ENCODE measurements at places on chromosomes 3 and 15.

DNA sequence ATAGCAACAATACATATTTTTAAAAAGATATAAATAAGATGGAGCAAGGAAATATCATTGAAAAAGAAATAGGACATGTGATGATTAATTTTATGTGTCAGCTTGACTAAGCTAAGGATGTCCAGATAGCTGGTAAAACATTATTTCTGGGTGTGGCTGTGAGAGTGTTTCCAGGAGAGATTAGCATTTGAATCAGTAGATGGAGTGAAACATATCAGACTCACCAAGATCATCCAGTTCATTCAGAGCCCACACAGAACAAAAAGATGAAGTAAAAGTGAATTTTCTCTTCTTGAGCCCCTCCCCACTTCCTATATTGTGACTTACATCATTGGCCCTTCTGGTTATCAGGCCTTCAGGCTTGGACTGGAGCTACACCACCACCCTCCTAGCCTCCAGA, 61.6 kb upstream of the TUSC7 start:
- DNase-seq: peak; percentile 77

- no peak for DNase-seq
Measured at GRCh38 chr3:57637391-57637790, 40.2 kb upstream of the ARF4 start.

DNA sequence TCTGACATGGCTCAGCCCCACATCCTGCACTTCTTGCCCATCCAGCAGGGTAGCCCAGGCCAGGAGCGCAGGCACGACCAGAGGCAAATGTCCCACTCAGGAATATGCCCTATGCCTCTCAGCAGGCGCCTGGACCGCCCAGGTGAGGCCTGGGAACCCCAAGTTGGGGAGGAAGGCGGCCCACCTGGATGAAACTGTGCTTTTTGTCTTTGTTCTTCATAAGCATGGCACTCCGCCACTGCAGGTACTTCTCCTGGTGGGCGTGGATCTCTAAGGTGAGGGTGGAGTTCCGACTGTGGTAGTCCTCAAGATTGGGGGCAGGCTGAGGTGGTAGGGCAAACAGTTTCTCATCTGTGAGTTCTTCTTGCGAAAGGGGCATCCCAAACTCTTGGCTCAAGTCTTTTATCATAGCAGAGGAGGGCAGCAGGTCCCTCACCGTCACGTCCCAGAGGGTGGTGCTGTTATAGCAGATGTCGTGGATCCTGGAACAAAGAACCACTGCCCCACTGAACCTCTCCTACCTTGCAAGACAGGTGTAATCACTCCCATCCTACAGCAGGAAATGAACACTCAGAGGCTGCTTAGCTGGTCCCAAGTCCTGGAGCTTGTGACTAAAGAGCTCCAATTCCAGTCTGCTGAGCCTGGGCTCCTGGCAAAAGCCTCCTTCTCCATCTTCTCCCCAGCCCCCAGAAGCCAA, 53.2 kb downstream of the ACAD9 start:
- DNase-seq: no peak

- DNase-seq: no peak
Measured at GRCh38 chr3:108393128-108393900, 97.0 kb downstream of the HHLA2 start.

DNA sequence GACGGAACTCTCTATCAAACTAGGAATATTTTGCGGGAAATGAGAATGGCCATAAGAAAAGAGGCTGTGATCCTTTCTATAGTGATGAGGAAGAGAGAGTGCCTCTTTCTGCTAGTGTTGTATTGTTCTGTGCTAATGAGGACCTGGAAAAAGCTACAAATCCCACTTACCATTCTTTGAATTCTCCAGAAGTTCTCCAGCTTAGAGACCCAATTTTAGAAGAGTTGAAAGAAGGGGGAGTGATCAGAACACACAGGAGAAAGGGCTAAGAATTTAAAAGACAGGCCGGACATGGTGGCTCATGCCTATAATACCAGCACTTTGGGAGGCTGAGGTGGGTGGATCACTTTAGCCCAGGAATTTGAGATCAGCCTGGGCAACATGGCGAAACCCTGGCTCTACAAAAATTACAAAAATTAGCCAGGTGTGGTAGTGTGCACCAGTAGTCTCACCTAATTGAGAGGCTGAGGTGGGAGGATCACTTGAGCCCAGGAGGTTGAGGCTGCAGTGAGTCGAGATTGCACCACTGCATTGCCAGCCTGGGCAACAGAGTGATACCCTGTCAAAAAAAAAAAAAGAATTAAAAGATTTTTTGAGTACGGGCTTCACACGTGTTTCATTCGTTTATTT, 126.9 kb downstream of the IQCH start:
- DNase-seq: no peak

DNA sequence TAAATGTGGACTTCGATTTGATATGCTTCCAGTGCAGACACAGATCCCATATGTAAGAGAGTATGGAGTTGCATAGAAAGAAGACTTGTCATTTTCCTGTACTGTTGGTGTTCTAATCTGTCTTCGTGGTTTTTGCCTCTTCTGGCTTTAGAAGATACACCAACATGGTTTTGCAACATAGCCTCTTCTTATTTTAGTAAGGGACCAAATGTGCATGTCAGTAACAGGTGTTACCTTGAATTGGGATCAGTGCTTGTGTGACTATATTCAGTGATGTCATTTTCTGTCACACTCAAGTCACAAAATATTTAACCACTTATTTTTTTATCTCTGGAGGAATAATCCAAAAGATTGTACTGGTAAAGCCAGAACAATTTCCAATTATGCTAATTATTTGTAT, 140.4 kb downstream of the SNRPN start:
- no peak for DNase-seq

DNA sequence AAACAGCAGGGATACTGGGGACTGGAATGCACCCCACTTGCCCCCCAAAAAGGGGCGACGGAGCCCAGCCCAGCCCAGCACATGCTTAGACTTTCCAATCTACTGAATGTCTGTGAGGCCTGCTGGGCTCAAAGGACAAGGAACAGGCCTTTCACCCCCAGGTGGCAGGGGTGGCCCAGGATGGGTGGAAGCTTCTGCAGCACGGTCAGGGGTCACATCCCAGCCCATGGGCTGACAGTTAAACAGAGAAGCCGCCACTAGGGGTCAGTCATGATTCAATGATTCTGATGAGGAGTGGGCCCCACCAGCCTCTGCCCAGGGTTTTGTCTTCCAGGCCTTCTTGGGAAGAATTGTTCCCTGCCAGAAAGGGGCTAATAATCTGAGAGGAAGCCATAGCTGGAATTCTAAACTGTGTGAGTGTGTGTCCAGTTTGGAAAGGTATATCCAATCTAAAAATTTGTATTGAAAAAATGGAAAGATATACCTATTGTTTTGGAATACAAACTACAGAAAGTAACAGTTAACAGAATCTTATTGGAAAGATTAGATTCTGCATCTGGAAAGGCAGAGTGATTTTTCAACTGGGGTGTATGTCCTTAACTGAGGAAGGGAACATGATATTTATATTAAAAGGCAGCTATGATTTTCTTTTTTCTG, 2.2 kb downstream of the CHRNB4 start:
- DNase-seq: peak; percentile 76

DNA sequence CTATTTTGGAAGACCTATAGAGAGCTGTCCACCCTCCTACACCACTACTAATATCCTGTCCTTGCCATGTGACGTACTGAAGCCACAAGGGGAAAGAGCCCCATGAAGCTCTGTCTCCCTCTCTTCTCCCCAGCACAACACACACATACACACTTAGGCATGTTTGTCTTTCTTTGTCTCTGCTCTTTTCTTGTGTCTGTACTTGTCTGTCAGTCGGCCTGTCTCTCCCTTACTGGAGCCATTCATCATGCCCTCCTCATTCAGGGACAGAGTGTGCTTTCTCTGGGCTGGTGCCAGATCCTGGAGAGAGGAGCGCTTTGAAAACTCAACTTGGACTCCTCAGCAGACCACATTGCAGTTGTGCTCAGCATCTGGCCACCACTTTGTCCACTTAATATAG, 47.6 kb downstream of the PSMD6 start:
- DNase-seq: no peak

GRCh38 chr15:66515901-66516322, 10.8 kb downstream of the ZWILCH start:
- DNase-seq: no peak

DNA sequence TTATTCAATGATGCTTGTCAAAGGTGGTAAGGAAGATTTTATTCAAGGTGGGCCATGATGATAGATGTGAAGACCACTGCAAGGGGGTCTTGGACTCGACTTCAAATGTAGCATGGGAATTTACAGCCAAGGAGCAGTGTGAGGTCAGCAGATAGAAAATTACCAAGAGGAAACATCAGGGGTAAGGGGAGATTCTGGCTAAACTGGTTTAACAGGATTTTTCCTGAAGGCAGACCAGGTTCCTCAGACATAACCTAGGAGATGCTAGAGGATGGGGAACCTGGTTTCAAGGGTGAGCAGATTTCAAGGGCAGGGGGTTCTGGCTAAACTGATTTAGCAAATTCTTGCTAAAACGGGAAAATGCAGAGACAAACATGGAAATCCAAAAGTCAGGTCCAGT, 464.9 kb downstream of the TAFA4 start:
- no peak for DNase-seq

DNA sequence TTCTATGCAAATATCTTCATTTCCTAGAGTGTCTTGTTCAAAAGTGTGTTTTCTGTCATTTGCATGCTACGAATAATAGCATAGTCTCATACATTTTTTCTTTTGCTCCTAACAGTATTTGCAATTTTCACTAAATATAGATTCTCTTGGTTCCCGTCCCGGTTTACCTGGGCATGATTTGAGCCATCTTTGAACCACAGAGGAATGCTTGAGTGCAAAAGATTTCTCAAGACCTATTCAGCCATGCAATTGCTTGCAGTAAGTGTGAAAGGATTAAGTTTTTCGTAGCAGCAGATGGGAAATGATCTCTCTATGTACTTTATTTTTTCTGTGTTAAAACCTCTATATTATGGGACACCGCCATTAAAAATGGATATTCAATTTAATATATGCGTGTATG, 733.0 kb downstream of the ZPLD1 start:
- no peak for DNase-seq

GRCh38 chr15:94970096-94970495, 738.7 kb downstream of the MCTP2 start:
- DNase-seq: no peak

GRCh38 chr3:151452841-151453240, 8.0 kb downstream of the IGSF10 start:
- no peak for DNase-seq

GRCh38 chr15:91407269-91407889, 307.3 kb downstream of the SV2B start:
- DNase-seq: no peak

- no peak for DNase-seq
Measured at GRCh38 chr3:180062771-180063170, 26.0 kb upstream of the PEX5L start.

DNA sequence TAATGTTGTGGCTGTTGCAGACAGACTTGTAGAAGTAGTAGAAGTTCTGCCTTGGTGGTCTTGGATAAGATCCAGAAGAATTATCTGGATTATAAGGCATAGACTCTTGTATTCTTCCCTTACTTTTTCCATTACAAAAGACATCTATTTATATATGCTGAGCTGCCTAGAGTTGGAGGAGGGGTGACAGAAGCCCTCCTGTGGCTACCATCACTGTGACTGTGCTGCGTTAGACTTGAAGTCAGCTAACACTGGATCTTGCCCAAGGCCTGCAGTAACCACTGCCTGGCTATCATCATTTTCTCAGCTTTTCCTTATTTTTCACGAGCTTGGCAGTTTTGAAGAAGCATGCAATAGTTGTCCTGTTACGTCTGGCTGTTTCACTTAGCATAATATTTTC, 684.8 kb upstream of the BCHE start:
- no peak for DNase-seq

GRCh38 chr15:62612771-62613170, 429.8 kb upstream of the TPM1 start:
- no peak for DNase-seq

GRCh38 chr15:78325092-78325843, 14.9 kb upstream of the CRABP1 start:
- no peak for DNase-seq

DNA sequence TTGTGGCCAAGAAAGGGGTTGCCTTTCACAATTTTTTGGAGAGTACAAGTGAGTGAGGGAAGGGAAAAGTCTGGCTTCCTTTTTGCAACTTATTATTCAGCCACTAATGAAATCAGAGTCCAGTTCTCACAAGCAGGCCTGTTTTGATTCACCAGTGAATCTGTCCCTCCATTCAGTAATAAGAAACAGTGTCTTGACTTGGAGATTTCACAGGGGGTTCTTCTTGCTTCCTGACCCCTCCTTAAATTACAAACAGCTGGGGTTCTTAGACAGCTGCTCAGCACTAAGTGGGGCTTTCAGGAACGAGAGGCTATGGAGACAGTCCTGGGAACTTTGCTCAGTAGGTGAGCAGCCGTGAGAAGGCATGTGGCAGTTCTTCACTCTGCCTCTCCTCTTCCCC, 24.5 kb downstream of the SEMA3G start:
- no peak for DNase-seq

DNA sequence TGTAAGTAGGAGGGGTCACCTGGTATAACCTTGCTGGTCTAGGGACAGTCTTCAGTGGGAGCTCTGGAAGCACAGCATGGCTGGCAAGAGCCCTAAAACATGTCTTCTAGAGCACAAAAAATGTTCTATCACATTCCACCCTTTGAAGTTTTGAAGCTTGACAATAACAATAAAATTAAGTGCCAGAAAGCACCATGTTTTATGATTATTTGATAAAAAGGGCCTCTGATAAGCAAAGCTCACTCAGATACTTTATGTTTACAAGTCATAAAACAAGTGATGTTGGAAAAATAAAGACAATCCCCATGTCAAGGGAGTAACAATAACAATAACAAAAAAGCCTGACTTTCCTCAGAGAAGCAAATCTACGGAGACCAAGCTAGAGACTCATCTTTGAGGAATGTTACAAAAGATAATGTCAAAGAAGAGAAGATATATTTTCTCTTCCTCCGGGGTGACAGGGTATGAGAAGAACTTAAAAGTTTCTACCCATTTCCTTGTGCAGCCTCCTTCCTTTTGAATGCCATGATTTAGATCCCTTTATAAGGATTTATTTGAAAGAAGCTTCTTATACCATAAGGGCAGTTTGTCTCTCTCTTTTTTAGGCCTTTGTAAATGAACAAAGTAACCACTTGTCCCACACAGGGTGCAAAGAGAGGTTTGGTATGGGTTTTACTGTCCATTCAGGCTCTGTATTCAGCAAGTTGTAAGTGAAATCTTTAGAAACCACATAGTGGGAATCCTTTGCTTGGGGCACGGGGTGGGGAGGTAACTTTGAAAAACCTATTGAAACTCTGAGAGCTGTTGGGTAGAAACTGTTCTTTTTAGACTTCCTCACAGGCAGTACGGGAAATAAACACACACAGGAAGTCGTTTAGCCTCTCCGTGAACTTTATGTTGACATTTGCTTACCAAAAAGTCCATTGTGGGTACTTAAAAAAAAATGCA, 109.6 kb upstream of the RBMS3 start:
- DNase-seq: no peak

GRCh38 chr3:9036404-9037131, 73.3 kb upstream of the RAD18 start:
- DNase-seq: peak; percentile 70
